ENCODE measurements at places on chromosomes 5 and 9.

- no peak for DNase-seq
Observed at GRCh38 chr5:88666761-88667495, 216.1 kb downstream of the MEF2C start.

- DNase-seq: no peak
Observed at GRCh38 chr5:141528291-141528984, 39.6 kb downstream of the PCDHGC5 start.

- DNase-seq: no peak
Observed at GRCh38 chr9:74729136-74729695, 158.5 kb downstream of the TRPM6 start.

- no peak for DNase-seq
Observed at GRCh38 chr5:167950126-167950721, 341.2 kb upstream of the WWC1 start.

GRCh38 chr9:112664531-112664930 lies 53.4 kb downstream of the INIP start:
- DNase-seq: no peak

DNA sequence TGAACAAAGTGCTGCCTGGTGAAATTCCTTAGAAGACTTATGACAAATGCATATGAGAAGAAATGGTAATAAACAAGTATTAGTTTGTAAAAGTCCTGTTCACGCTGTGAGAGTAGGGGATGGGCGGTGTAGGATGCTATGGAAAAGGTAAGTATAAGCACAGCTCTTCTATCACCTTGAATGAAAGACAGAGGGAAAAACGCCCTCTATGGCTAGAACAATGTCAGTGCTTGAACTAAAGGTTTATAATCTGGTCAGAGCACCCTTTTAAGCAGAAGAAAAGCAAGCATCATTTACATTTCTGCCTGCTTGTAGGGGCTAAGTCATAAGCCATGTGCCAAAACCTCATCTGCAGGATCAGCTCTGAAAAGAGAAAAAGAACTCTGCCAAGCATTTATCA lies 115.2 kb downstream of the LHFPL2 start:
- no peak for DNase-seq

- no peak for DNase-seq
Observed at GRCh38 chr5:175321927-175322532, 122.0 kb downstream of the DRD1 start.

- DNase-seq: no peak
Observed at GRCh38 chr5:111929867-111930266, 172.9 kb upstream of the NREP start.

- no peak for DNase-seq
Observed at GRCh38 chr5:59000211-59000610, 417.3 kb downstream of the RAB3C start.

DNA sequence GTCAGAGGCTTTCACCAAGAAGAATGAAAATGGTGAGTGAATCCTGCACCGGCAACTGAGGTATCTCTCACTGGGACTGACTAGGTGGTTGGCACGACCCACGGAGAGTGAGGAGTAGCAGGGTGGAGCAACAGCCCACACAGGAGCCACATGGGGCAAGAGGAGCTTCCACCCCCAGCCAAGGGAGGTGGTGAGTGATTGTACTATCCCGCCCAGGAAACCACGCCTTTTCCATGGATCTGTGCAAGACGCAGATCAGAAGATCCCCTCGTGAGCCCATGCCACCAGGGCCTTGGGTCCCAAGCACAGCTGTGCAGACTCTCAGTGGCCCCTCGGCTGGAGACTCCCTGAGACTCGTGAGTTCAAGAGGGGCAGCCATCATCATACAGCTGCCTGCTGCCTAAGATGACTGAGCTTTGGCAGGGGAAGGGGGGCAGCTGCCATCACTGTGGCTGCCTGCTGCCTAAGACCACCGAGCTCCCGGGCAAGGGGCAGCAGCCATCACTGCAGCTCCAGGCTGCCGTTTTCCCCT lies 229.5 kb downstream of the AP3B1 start:
- DNase-seq: no peak

- no peak for DNase-seq
Observed at GRCh38 chr5:29614206-29614605, 1579.3 kb upstream of the CDH6 start.

DNA sequence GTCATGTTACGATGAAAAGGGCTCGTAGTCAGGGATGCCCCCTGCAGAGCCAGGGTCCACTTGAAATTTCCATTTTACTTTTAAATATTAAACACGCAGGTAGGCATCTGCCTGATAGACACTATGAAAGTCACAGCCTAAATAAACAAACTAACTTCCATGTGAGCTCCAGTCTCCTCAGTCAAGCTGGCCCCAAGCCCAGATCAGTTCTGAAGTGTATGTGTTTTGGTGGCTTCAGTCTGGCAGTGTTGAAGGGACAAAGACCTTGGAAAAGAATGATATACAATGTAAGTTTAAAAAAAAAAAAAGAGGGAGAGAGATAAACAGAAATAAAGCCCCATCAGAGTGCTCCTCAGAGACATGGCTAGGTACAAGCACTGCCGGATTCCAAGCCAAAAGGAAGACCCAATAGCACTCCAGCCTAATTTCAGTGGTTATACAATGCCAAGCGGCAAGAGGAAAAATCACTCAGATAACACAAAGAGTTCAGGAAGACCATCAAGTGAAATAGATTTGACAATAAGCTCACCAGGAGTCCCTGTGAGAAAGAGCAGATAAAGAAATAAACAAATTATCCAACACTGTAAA lies 181.0 kb downstream of the BNC2 start:
- DNase-seq: no peak

DNA sequence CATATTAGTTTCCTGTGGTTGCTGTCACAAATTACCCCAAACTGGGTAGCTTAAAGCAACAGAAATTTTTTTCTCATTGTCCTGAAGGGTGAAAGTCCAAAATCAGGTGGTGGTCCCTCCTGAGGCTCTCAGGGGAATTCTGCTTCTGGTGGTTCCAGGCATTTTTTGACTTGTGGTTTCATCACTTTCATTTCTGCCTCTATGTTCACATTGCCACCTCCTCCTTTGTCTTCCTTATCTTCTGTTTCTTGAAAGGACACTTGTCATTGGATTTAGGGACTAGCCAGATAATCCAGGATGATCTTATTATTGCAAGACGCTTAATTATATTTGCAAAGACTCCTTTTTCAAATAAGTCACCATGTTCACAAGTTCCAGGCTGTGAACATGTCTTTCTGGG lies 43.2 kb downstream of the KCNMB1 start:
- DNase-seq: no peak

- no peak for DNase-seq
Observed at GRCh38 chr5:32612134-32612888, 27.0 kb downstream of the SUB1 start.

GRCh38 chr5:81819556-81820317 lies 68.8 kb upstream of the SSBP2 start:
- DNase-seq: no peak

DNA sequence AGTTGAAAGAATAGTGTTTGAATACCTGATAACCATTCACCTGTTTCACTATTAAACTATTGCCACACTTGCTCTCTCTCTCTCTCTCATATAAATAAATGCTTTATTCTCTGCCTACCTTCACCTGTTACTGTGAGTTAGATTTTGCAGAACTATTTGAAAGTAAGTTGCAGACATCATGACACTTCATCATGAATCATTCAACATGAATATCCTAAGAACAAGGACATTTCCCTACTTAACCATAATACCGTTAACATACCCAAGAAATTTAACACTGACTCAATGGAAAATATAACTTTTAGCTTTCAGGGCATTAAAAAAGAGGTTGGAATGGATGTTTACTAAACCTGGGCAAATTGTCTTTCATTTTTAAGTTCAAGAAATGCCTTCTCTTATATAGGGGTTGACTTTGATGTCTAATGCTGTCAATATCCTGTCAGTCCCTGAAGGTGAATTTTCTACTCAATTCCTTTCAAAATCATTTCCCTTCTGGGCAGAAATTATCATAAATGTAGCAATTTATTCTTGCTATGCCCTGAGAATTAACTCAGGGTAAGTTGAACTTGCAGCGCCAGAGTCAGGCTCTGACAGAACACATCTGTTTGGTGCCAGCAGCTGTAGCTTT lies 582.6 kb upstream of the TLE4 start:
- no peak for DNase-seq

GRCh38 chr5:180207593-180207992 lies 1.4 kb downstream of the RASGEF1C start:
- no peak for DNase-seq

GRCh38 chr5:112142769-112143270 lies 276.3 kb downstream of the EPB41L4A start:
- DNase-seq: no peak

- no peak for DNase-seq
Observed at GRCh38 chr9:125810161-125810560, 63.0 kb downstream of the PBX3 start.

- no peak for DNase-seq
Observed at GRCh38 chr5:178232920-178233429, 373 bp upstream of the PHYKPL start.

- DNase-seq: no peak
Observed at GRCh38 chr5:149324641-149325040, 20.7 kb upstream of the GRPEL2 start.

DNA sequence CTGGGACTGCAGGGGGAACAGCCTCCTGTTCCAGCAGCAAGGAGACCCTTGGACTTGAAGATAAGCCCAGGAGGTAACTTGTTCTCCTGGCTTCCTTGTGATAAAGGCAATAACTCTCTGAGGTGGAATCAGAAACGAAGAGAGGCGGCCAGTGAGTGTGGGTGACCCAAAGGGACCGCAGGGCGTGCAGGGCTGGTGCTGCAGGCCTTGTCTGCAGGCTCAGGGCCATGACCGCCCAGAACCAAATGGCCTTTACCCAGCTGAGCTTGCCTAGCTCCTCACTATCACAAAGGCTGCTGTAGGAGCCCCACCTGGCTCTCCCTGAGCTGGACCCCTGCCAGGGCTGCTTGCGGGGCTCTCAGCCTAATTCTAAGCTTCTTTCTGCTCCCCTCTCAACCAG lies 72.5 kb downstream of the NDFIP1 start:
- DNase-seq: no peak

DNA sequence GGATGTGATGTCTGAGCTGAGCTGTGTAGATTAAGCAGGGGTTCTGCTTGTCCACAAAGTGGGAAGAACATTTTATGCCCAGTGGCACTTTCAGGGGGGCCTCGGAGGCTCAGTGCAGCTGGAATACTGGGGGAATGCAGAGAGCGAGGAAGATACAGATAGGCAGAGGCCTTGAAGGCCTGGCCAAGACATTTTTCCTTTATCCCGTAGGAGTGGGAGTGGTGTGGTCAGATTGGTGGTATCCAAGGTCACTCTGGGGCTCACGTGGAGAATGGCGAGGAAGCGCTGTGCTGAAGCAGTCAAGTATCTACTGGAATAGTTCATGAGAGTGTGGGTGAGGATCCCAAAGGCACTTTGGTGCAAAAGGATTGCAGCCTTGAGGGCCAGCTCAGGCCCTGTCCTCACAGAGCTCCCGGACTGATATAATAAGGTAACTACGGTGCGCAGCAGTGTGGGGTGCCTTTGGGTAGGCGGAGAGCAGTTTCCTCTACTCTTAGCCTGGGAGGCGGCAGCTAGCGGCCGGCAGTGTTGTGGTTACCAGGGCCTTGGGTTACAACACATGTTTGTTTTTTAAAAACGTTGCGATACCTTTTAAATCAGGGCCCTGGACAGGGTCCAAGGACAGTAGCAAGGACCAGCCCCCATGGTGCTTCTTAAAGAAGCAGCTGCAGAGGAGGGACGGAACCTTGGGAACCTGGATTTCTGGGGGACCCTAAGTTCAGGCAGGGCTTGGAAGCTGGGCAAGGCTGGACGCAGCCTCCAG lies 10.8 kb upstream of the CCDC69 start:
- no peak for DNase-seq

Measured in activated CD4-positive, alpha-beta T cell treated with anti-CD3 and anti-CD28 coated beads for 4 hours (primary cell).